Right cardiac atrium (tissue), 5 donors: ENCODE measurements at places on chromosomes 6 and 20. TPM values are rescaled to one million over a fixed set of nuclear protein-coding genes. Genes with fewer than 3 reads are reported as not detected.

The SLC22A16 gene
- total RNA-seq: 0.20 TPM

The KHDC1L gene
- total RNA-seq: not detected

The ABHD16B gene
- not detected for total RNA-seq

GRCh38 chr6:35681298-35681697 lies 7.4 kb downstream of the FKBP5 start:
- no peak for DNase-seq

- no peak for DNase-seq
These were observed 216.5 kb downstream of the ARHGAP18 start for GRCh38 chr6:129493354-129493902.

DNA sequence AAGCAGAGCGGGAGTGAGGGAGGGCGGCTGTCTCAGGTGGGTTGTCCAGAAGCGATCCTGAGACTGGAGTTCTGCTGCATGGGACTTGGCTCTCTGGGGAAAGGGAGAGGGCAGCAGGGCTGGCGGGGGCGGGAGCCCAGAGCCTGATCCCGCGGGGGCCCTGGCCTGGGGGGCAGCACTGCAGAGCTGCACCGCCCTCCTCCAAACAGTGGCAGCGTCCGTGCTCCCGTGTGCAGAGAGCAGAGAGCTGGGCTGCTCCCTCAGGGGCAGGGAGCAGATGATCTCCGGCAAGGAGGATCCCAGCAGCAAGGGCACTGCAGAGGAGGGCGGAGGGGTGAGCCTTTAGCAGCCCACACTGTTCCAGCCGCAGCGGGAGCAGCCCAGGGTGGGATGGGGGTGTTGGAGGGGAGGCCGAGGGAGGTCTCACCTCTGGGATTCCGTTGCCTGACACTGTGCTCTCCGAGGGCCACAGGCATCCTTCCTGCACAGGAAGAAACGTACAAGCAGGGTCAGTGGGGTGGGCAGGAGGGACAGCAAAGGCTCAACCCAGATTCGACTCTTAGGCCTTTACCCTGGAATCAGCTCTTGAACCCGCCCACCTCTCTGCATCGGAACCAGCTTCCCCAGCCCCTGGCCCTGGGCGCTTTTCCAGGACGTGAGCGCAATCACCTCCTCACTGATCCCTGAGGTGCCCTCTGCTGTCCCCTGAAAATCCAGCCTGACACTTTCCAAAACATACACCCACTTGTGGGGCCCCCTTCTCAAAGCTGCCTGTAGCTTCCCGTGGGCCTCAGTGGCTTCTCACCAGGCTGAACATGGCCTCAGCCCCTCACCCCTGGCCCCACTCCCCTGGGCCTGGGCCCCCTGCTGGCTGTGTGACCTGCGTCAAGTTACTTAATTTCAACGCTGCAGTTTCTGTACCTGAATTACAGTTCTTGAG lies 32.6 kb upstream of the ZBP1 start:
- DNase-seq: peak; percentile 53

- no peak for DNase-seq
These were observed 133.7 kb downstream of the PXDC1 start for GRCh38 chr6:3617681-3618311.

GRCh38 chr20:12093057-12093796 lies 175.5 kb downstream of the BTBD3 start:
- DNase-seq: no peak

DNA sequence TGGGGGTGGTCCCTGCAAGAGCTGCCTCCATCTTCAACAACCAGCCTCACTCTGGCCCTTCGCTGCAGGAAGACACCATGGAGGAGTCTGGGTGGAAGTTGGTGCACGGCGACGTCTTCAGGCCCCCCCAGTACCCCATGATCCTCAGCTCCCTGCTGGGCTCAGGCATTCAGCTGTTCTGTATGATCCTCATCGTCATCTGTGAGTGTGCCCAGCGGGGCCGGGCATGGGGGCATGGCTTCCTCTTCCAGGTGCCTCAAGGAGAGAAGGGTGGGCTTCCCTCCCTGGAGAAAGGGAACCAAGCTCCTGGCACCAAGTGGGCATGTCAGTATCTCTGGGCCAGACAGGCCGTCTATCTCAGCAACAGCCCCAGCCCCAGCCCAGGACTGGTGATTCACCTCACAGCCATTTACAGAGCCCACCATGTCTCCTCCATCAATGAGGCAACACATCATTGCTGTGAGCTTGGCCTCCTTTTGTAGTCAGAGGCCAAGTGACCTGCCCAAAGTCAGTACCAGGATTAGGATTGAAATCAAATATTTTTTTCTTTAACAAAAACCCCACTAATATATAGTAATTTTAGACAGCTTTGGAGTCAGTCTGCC lies 40.2 kb downstream of the TM9SF4 start:
- DNase-seq: no peak

- DNase-seq: no peak
These were observed 220.7 kb downstream of the PHF3 start for GRCh38 chr6:63856271-63856670.

GRCh38 chr20:19688031-19688806 lies 69.8 kb upstream of the RIN2 start:
- peak; percentile 94 for DNase-seq

GRCh38 chr20:53181866-53182376 lies 209.8 kb downstream of the TSHZ2 start:
- no peak for DNase-seq

- DNase-seq: no peak
These were observed 60.9 kb downstream of the RAMACL start for GRCh38 chr6:166525567-166525966.
